Fibroblast of skin of right quadriceps (primary cell): ENCODE measurements at places on chromosomes 7 and 10.

DNA sequence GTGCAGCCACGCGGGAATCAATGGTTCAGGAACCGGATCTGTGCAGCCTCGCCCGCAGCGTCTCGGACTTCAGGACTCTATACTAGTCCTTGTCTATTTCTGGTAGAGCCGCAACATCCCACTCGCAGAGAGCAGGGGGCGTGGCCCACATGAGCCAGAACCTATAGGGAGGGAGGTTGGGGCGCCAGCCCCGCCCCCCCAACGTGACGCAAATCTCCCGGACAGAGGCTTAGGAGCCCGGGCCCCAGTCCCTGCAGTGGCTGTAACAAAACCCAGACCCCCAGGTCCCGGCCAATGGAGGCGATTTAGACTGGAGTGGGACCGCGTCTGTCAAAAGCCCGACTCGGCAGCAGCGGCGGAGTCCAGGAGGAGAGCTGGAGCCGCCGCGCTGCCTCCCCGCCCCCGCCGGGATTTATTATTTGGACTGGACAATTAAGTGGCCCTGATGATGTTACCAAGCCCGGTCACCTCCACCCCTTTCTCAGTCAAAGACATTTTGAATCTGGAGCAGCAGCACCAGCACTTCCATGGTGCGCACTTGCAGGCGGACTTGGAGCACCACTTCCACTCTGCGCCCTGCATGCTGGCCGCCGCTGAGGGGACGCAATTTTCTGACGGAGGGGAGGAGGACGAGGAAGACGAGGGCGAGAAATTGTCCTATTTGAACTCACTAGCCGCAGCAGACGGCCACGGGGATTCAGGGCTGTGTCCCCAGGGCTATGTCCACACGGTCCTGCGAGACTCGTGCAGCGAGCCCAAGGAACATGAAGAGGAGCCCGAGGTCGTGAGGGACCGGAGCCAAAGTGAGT lies at the start of gene NKX2-3:
TSS of gene NKX2-3 (plus strand) at position 256 of the 809 bp plus-strand sequence. CDS start at position 446, 190 bp downstream.
- peak; percentile 46 for DNase-seq

DNA sequence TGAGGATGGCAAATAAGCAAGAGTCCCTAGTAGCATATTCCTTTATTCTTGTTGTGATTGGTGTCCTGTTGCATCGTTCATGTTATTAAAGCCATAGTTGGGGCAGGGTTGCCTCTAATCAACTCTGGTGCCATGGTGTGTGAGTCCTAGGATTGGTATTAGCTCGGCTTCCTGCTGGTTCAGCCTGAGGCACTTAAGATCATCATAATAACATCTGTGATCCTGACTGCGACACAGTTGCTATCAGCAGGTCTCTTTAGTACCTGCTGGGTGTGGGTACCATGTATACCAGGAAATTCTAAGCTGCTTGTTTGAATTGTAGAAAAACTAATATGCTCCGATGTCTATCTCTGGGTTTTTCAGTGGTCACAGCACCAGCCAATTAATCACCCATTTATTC lies 1.6 kb downstream of the WEE2 start:
- DNase-seq: no peak

DNA sequence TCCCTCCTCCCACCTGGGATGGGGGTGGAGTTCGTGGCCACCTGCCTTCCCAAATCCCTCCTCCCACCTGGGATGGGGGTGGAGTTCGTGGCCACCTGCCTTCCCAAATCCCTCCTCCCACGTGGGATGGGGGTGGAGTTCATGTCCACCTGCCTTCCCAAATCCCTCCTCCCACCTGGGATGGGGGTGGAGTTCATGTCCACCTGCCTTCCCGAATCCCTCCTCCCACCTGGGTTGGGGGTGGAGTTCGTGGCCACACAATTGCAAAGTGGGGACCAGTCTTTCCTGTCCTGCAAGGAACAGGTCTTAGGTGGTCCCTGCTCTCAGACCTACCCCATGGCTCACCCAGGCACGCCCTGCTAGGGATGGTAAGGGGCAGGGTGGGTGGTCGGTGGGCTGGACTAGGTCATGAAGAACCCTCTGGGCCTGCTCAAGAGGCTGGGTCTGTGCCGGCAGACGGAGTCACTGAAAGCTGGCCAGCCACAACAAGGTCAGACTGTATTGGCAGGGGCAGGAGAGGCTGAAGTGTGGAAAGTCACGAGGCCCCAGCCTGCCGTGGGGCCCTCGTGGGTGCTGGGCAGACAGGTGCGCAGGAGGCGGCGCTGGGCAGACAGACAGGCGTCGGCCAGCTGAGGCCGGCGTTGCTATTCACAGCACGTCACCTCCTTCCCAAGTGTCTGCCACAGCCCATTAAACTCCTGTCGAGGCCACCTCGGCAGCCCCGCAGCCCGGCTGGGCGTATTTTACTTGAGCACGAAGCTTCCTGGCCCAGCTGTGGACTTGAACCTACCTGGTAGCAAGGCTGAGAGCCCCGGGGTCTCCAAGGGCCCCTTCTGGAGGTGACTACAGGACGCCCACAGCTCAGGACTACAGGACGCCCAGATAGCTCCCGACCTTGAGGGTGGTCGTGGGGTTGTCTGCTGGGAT lies 4.1 kb downstream of the KNDC1 start:
- DNase-seq: no peak

DNA sequence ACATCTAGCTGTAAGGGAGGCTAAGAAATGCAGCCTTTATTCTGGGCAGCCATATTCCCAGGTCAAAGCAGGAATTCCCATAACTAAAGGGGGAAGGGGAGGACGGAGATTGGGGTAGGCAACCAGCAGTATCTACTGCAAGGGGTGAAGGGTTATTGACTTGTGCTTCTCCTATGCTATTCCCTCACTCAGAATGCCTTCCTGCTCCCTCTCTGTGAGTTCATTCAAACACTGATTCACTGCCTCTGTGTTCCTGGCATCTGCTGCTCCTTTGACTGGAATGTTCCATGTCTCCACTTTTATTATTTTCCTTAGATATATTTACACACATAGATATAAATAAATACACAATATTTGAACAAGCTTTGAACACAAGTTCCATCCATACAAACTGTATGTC lies 11.1 kb downstream of the HTR7 start:
- DNase-seq: no peak

DNA sequence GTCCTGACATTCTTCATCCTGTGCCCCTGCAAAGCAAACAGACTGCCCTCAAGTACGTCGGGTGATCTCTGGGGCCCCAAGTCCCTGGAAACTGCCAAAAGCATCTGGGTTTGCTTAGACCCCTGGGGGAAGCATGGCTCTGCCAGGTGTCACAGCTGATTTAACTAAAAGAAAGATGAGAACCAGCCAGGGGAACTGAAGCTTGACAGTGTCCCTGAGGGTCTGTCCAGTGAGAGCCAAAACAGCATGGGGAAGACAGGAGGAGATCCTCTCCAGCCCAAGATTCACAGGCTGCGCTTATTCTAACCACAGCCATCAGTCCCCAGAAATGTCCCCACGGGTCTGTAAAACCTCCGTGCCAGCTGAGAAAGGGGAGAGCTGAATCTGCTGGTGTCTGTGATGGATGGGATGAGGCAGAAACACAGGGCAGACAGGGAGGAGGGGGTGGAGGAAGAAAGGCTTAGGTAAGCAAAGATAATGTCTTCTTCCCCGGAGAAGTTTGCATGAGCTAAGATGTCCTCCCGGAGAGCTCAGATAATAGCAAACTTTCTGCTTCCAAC lies 21.3 kb downstream of the CCDC3 start:
- no peak for DNase-seq
